ENCODE measurements at places on chromosomes 16 and 17.

DNA sequence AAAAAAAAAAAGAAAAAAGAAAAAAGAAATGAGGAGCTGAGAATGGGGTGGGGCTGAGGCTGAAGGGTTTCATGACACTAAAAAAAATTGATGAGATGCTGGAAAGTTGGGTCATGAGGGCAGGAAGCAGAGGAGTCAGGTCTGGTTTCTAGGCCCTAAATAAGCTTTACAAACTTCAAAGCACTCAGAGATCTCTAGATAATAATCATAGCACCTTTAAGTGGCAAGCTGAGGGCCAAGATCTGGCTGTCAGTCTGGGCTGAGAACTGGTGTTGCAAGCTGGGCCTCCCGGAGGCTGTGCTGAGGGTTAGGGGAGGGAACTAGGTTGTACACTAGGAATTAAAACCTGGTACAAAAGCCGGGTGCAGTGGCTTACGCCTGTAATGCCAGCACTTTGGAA lies 6.4 kb downstream of the ZNF764 start:
- no peak for DNase-seq

DNA sequence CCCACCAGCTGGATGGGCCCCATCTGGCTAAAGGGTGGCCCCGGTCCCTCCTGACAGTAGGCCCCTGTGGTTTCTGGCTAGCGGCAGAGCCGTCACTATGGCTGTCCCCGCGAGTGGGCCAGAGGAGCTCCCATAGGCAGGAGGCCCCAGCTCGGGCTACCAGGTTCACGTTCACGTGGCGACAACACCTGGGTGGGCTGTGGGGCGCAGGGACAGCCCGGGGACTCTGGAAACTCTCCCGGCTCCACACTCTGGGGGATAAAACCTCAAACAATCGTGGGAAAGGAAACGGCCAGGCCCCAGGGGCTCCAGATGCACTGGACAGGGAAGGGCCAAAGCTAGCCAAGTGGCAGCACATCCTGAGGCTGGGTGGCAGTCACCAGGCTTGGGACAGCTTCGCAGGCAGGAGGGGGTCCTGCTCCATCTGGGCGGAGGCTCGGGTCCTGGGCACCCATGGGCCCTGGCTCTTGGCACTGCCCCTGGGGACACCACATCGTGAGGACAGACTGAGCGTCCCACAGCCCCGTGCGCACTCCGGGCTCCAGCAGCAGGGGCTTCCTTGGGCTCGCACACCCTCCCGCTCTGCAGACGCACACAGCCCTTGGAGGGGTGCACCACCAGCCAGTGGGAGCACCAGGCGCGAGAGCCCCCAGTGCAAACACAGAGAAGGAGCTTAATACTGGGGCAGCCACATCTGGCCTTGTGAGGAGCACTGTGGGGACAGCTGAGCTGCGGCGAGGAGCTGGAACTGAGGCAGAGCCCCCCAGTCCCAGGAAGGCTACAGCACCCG lies 4.4 kb downstream of the RNF166 start:
- no peak for DNase-seq

- peak; percentile 91 for DNase-seq
Measured at GRCh38 chr17:80082403-80083135, 18.8 kb upstream of the GAA start.

DNA sequence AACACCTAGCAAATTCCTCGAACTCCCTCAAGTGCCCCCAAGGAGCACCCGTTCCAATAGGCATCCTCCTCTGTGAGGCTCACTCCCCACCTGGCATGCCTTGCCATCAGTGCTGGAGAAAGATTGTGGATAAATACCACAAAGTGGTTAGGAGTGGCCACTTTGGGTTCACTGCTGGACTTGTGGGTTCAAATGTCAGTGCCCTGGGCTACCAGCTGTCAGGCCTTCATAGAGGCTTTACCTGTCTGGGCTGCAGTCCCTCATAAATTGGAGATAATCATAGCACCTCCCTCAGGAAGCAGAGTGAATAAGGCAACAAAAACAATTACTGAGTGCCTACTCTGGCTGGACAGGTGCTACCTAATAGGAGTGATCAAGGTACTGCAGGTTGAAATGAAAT lies 1.5 kb upstream of the SYT17 start:
- no peak for DNase-seq

DNA sequence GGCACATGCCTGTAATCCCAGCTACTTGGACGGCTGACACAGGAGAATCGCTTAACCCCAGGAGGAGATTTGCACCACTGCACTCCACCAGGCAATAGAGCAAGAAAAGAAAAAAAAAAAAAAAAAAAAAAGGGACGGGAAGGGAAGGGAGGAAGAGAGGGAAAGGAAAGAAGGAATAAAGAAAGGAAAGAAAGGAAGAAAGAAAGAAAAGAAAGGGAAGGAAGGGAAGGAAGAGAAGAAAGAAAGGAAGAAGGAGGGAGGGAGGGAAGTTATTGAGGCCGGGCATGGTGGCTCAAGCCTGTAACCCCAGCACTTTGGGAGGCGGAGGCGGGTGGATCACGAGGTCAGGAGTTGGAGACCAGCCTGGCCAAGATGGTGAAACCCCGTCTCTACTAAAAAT lies 50.4 kb upstream of the STAC2 start:
- DNase-seq: no peak

Measured in adipocyte (in vitro differentiated cells).